ENCODE measurements at places on chromosomes 5 and 9.

GRCh38 chr5:1204693-1205242 lies 3.4 kb downstream of the SLC6A19 start:
- no peak for DNase-seq

DNA sequence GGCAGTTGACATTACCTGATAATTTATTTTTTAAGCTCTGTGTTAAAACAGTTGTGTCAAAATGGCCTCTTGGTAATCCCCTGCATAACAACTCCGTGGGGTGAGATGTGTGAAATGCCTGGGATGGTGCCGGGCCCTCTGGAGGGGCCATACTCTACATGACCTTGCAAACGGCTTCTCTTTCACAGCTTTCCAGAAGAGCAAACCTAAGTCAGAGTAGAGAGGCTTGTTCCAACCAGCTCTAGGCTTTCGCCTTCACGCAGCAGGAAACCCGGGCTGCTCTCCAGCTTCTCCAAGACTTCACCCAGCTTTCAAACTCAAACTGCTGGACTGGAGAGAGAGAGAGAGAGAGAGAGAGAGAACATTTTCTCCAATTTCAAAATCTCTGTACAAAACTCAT lies 120.1 kb downstream of the SNX18 start:
- DNase-seq: no peak

GRCh38 chr5:18305288-18305924 lies 671.1 kb downstream of the TAF11L14 start:
- DNase-seq: no peak

GRCh38 chr5:116593340-116593739 lies 18.7 kb upstream of the SEMA6A start:
- DNase-seq: no peak

GRCh38 chr9:125293134-125293533 lies 31.5 kb downstream of the GAPVD1 start:
- no peak for DNase-seq

DNA sequence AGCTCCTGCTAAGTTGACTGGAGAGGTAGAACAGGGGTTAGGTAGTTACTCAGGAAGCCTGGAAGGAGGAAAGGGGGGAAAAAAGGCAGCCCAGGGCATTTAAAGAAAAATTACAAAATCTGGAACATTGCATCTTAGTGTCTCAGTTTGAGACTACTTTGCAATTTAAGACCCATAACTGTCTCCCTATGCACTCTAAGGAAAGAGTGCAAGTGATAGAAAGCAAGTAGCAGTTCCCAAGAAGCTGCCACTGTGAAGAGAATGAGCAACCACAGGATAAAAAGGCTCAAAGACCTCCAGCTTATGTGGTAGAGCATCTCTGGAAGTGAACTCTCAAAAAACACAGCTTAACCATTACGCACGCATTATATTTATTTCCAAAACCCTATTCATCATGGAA lies 141.8 kb downstream of the SLCO4C1 start:
- DNase-seq: no peak

DNA sequence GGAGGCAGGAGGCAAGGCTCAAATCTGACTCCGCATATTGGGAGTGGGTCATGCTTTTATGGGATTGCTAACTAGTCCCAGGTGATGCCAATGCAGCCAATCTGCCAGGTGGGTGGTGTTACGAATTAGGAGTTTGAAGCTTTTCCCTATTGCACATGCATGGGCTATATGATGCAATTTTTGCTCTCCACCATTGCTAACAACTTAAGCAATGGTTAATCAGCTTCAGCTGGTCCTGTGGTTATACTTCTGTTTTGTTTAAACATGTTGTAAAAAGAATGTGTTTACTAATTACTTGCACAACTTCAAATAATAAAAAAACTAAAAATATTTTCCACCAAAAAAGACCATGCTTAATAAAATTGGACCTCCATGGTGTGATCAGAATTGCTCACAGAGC lies 55.7 kb downstream of the SHC3 start:
- DNase-seq: no peak

DNA sequence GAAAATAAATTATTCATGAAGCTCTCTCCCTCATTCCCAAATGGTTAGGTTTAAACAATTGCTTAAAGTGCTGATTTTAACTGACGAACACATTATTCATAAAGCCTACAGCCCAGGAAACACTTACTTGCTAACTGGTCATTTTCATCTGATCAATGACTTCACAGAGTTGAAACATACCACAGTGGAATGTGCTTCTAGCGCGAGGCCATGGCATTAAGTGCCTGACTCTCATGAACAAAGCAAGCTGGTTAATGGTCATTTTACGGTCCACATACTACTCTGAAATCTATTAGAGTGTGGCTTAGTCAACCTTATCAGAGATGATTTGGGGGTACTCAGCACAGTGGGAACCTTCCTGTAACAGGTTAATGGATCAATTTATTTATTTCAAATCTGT lies 114.6 kb downstream of the MED27 start:
- no peak for DNase-seq

GRCh38 chr5:172932313-172933017 lies 26.8 kb upstream of the RPL26L1 start:
- peak; percentile 74 for DNase-seq

Data from activated CD4-positive, alpha-beta T cell treated with anti-CD3 and anti-CD28 coated beads for 4 hours (primary cell).